D721Med (cell line): ENCODE measurements at places on chromosomes 4 and X.

GRCh38 chr4:182201871-182202270 lies 41.3 kb upstream of the TENM3 start:
- DNase-seq, result no peak

- DNase-seq, result no peak
Observed at GRCh38 chr4:81905971-81906370, 434.3 kb upstream of the RASGEF1B start.

GRCh38 chrX:19793471-19793870 lies 93.9 kb downstream of the SH3KBP1 start:
- no peak for DNase-seq

- no peak for DNase-seq
Observed at GRCh38 chrX:9204560-9204959, 170.6 kb upstream of the FAM9B start.

- DNase-seq, result no peak
Observed at GRCh38 chrX:1389993-1390285, 2.0 kb downstream of the SLC25A6 start.
